ENCODE measurements at places on chromosomes 4 and X.
A peak's percentile ranks its signal among the peaks of the same experiment; 100 is the strongest.

GRCh38 chr4:94531991-94532789 lies 80.4 kb downstream of the PDLIM5 start:
- DNase-seq: no peak

DNA sequence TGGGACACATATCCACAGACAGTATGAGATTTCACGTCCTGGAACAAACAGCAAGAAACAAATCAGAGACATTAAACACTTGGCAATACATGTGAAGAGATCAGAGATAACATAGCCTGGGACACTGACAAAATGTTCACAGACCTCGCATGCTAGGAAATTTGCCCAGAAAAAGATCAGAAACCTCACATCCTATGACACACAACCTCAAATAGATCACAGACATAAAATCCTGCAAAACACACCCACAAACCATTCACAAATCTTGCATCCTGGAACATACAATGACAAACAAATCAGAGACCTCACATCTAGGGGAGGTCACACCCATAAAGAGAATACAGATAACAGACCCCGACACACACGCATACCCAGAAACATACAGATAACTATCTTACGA lies 18.0 kb downstream of the SUV39H1 start:
- DNase-seq: no peak

- peak; percentile 89 for DNase-seq
Measured at GRCh38 chr4:156298230-156298629, 344.6 kb upstream of the CTSO start.

GRCh38 chr4:177450426-177451107 lies 8.3 kb upstream of the AGA start:
- no peak for DNase-seq

DNA sequence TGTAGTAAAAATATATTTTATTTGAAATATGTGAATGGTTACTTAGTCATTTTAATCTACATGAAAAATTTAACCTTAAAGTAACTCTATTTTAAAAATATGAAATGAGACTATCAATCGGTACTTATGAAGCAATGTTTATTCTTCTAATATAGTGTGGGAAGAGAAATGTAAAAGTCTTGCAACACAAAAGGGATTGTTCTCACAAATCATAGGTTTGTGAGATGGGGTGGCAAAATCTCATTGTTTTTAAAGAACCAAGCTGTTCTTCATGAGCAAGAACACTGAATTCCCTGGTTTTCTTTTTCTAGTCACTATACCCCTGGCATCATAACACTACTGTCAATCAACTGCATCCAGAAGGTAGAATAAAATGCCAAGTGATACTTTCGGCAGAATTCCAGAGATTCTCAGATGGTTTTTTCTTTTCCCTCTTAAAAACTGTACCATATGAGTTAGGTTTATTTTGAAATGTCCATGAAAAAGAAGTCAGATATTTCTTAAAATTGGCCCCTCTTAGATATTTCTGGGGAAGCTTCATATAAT lies 52.2 kb downstream of the SNCA start:
- DNase-seq: no peak

GRCh38 chrX:68681443-68681941 lies 34.0 kb downstream of the STARD8 start:
- DNase-seq: peak; percentile 81

DNA sequence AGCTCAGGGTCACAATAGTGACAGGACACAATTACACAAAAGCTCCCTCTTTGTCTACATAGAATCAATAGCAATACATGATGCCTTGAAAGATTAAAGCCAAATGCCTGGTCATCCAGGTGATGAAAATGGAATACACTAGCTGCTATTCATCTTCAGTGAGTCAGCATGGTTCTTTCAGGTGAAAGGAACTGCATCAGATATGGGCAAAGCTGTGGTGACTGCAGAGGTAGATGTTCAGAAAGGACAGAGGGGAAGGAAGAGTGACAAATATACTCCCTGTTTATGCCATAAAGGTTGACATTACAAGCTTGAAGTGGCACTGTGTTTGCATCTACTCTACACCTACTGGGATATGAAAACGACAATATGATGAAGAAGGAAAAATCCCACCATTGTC lies 20.0 kb upstream of the FTHL17 start:
- DNase-seq: no peak

DNA sequence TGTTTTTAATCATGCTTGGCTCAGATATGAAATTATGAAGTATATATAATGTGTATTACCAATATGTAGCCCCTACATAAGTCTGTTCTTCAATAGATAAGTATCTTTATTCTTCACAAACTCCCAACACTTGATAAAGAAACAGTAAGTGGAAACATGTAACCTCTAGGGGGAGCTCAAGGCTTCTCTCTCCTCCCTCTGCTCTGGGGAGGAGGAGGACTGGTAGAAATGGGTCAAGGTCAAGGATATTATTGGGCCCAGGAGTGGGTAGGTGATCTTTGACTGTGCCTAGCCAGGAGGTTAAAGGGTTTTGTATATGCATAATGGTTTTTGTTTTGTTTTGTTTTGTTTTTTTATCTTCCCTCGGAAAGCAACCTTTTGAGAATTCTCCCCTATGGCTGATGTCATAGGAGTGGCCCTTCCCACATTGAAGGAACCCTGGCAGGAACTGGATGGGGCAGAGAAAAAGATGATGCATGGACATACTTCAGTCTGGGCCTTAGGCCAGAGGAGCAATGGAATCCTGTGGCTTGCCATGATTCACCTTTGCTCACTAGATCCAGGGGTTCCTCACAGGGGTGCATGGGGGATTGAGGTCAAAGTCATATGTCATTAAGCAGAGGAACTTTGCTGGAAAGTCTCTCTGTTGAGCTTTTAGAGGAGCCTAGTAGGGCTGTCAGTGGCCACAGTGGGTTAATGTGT lies 460.3 kb downstream of the MID1IP1 start:
- DNase-seq: peak; percentile 22

GRCh38 chr4:11397819-11398610 lies 30.7 kb downstream of the HS3ST1 start:
- peak; percentile 20 for DNase-seq

DNA sequence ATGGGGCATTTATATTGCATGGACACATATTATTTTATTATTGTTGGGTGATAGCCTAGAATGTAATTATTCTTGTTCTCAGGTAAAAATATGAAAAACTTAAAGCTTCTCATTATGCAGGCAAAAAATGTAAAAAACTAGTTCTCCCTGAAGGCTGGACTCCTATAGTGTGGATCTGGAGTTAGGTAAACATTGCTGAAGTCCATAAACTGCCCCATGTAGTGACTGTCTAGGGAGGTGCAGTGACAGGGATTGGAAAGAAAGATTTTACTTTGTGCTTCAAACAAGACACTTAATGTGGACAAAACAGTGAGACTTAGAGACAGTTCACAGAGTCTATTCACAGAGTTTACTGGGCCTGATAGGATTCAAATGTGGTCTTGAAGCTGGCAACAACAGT lies 17.0 kb downstream of the ADH6 start:
- DNase-seq: no peak

DNA sequence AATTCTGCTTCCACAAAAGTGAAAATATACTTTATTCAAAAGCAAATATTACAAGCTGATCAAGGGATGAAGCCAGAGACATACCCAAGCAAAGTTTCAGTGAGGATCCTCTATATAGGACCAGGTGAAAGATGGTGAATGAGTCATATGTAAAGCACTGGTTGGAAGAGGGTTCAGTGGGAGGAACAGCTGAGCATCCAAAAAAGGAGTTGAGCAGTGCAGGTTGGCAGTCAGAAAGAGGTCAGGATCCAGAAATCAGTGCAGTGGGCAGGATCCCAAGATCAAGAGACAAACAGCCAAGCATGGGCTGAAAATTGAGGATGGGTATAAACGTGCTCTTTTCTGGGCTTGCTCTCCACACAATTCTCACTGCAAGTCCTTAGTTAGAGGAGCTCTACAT lies 30.3 kb downstream of the OTC start:
- no peak for DNase-seq

GRCh38 chr4:140926672-140927071 lies 170.5 kb upstream of the TBC1D9 start:
- DNase-seq: no peak

- no peak for DNase-seq
Measured at GRCh38 chr4:182385897-182386296, 142.7 kb downstream of the TENM3 start.

- DNase-seq: no peak
Measured at GRCh38 chrX:68683580-68683979, 36.1 kb downstream of the STARD8 start.

DNA sequence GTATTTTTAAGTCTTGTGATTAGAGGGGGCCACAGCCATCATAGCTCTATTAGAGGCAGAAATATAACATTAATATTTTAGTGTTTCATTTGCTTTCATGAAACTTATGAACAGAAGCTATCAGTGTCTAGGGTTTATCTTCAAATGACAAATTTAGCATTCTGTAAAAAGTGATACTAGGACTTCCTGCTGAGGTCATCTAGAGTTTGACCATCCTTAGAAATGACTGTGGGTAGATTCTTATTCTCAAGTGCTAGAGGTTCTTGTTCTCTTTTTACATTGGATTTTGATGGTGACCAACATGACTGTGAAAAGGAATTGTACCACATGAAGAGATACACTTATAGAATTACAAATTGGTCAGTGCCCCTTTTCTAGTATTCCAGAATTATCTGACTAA lies 568.6 kb downstream of the RPA4 start:
- DNase-seq: no peak

GRCh38 chrX:42176789-42177188 lies 253.4 kb upstream of the CASK start:
- no peak for DNase-seq

DNA sequence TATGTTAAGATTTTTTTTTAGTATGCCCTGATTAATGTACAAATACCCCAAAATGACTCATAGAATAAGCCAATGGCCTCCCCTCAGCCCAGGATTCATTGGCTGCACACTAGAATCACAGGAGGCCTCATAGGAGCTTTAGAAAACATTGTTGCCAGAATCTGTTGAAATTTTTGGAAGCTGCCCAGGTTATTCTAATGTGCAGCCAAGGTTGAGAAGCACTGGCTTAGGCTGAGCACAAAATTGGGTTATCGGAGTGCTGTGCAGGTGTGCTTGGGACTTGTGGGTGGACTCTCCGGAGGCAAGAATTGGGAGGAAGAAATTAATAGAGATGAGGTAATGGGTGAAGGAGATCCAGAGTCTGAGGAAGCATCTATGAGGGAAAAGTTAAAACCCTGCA lies 41.3 kb upstream of the VCX start:
- DNase-seq: peak; percentile 2

DNA sequence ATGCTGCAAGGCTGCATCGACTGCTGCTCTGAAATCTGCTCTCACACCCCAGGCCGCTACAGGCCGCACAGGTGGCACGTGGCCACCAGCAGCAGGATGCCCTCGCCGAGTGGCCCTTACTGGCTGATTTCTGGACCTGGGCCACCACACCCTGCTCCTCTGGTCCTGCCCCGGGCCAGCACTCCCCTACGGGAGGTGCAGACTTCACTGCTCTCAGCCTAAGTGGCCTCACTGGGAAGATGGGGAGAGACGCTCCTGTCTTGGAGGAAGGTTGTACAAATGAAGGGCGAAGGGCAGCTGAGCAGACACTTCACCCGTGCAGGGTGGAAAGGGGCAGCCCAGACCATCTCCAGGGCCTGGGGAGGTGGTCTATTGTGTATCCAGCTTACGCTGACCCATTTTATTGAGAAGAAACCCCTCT lies 72.5 kb downstream of the ACOX3 start:
- DNase-seq: no peak

GRCh38 chr4:10643600-10644425 lies 40.8 kb downstream of the CLNK start:
- DNase-seq: no peak

DNA sequence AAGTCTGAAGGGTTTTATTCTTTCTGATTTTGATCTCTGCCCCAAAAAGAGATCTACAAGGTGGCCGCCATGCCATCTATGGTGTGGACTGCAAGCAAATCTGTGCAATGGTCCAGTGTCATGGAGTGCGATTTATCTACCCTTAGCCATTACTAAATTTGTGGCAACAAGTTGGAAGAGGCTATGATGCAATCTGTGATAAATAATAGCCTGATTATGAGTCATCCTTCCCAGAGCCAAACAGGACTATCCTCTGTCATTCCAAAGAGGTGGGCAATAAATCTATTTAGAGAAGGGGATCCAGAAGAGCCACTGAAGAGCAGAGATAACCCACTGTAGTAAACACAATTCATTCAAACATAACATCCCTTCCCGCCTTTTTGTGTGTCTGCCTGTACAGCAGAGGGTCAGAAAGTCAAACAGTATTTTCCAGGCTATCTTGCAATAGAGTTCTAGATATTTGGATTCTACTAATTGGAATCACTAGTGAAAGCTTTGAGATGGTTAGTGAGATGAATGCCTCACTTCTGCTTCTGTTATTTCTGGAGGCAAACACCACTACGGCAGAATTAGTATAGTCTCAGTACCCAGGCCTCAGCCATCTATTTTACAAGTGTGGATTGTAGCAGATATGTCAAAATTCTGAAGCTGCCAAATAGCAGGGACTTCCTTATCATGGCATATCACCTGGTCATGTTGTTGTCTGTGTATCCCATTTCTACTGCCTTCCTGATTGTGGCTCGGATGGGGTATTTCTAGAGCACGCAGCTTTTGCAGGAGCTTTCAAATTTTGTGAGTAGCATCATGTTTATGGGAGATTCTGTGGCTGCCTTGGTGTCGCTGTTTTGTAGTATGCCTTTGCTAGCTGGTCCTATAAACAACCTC lies 192.0 kb downstream of the SMIM20 start:
- DNase-seq: no peak

DNA sequence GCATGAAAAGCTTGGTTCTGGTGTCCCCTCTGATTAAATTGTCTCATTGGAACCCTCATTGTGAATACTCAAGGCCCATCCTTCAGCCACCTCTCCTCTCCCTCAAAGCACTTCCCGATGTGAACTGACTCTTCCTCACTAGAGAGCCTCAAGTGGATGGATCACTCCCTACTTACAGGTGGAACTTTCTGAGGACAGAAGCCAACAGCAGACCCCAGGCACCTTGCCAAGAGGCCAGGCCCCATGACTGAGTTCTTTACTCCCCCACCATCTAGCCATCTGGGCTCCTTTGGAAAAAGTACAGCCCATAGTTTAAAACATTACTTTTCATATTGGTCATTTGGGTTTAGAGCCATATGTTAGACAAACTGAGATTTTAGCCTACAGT lies 224.1 kb downstream of the SHROOM3 start:
- DNase-seq: no peak

DNA sequence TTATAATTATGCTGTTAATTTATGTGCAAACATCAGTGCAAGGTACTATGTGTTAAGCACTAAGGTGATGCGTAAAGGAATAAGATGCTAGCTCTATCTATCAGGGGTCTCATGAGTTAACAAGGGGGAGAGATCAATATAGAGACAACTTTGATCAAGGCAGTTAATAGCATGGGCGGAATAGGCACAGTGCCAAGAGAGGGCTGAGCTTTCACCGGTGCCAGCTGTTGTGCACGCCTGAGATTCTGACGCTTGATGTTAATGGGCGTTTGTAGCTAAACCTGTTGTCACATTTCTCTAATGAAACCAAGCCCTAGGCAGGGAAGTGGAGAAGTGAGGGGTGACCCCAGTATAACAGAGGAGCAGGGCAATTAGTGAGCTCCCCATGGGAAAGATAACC lies 86.0 kb upstream of the NMU start:
- DNase-seq: no peak

- DNase-seq: no peak
Measured at GRCh38 chrX:151458824-151459223, 61.8 kb downstream of the VMA21 start.

- DNase-seq: no peak
Measured at GRCh38 chr4:624705-625590, at the start of gene PDE6B. PDE6B (plus strand) TSS chr4:625573; CDS start chr4:625627, 54 bp downstream.

GRCh38 chrX:111180750-111181240 lies 84.8 kb downstream of the PAK3 start:
- DNase-seq: peak; percentile 58

- DNase-seq: no peak
Measured at GRCh38 chr4:168769416-168769815, 240.6 kb downstream of the CBR4 start.
